Frontal cortex (tissue), 4 donors: ENCODE measurements at places on chromosomes 5 and 9.

- no peak for DNase-seq
These were observed 299.2 kb downstream of the CD180 start for GRCh38 chr5:66897356-66897755.

DNA sequence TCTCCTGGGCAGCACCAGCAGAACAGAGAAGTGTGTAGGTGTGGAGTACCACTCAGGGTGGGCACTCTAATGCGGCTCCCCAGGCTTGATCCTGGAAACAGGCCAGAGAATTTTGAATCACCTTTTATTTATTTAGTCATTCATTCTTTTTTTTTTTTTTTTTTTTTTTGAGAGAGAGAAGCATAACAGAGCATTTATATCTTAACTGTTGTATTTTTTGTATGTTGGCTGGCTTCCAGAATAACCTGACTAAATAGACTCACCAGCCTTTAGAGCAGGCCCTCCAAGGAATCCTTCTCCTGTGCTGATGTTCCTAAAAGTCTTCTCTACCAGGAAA, 153.4 kb downstream of the PIK3R1 start:
- no peak for DNase-seq

GRCh38 chr9:104658496-104659195, 35.7 kb upstream of the OR13D1 start:
- no peak for DNase-seq

DNA sequence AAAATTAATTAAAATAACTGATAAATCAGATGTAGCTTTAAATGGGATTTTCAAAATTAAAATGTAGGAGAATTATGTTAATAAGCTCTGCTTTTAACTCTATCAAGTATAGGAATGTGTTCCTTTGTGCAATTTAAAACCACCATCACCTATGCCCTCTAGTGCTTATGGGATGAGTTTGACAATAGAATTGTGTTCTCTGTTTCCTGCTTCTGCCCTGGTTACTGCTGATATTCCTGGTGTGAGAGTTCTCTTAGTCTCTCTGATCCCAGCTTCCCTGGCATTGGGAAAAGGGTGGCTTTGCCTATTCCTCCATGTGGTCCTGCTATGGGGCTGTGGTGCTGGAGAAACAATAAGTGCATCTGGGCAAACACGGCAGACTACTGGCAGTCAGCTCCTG, 8.1 kb downstream of the LRRTM2 start:
- no peak for DNase-seq

DNA sequence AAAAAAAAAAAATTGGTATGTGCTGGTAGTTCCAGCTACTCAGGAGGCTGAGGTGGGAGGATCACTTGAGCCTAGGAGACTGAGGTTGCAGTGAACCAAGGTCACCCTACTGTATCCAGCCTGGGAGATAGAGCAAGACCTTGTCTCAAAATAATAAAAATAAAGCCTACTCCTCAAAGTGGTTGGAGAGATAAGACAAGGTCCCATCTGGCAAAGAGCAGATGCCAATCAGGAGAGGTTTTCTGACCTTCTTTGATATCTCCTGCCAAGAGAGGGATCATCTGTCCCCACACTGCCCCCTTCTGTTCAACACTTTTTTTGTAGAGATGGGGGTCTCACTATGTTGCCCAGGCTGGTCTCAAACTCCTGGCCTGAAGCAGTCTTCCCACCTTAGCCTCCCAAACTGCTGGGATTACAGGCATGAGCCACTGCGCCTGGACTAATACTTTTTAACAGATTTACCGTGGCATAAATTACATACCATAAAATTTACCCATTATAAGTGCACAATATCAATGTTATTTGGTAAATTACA, 64.7 kb downstream of the SH3PXD2B start:
- no peak for DNase-seq

GRCh38 chr5:88785746-88786565, 97.0 kb downstream of the MEF2C start:
- peak; percentile 17 for DNase-seq

DNA sequence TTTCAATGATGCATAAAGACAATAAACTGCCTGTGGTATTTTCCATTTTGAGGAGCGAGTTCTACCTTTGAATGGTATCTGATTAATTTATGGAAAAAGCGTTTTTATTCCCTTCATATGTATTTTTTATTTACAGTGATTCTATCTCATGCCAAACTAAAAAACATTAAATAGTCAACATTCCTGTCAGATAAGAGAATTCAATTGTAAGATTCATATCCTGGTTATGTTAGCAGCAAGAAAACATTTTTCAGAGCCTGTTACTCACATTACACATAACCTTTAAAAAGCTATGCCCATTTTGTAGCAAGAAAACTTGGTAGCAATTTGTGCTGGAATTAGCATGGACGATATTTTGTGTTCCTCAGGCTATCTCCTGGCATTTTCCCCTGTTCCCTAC, 55.1 kb upstream of the PRLR start:
- no peak for DNase-seq

DNA sequence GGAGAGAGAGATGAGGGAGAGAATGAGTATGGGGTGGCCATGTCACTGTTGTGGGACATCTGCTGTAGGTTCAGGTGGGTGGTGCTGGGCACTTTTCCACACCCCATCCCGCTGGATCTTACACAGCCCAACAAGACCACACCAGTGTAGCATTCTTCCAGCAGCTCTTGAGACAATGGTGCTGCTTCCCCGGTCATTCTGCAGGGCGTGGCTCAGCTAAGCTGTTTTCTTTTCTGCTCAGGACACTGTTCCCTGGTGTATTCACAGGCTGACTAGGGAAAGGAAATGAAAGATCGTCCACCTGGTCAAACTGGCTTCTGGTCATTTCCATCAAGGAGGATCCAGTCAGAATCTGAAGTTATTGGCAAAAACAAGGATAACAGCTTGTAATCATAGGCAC, 75.6 kb downstream of the S1PR3 start:
- DNase-seq: no peak

DNA sequence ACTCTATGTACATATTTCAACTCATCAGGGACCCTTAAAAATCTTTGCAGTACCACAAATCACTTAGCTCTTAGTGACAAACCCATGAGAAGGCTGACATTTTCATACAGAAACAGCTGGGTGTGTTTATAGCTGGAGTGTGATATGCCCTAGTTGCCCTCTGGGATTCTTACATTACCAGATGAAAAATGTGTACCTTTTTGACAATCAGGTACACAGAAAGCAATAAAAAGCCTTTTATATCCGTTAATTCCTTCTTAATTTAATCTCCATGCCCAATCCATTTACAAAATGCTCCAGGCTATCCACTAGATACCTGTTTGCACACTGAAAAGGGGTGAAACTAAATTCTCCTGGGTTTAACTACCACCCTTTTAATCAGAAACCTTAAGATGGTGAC, 222.9 kb downstream of the KIAA0825 start:
- DNase-seq: no peak

GRCh38 chr5:32786311-32786710, 75.2 kb downstream of the NPR3 start:
- DNase-seq: no peak

DNA sequence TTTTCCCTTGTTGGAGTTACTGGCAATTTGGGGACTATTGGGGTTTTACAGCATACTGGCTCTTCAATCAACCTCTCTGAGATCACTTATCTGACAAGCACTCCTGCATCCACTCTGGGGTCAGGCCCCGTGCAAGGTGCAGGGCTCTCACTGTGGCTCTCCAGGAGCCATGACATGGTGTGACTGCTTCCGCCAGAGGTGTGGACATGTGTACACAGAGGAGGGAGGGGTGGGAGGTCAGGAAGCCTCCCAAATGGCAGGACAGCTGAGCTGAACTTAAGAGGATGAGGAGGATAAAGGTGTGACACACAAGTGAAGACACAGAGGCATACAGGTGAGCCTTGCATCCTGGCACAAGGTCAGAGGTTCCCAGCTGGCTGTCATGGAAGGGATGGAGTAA, 24.3 kb downstream of the SHB start:
- DNase-seq: no peak

GRCh38 chr5:6714226-6715041, 1.2 kb downstream of the TENT4A start:
- peak; percentile 56 for DNase-seq

DNA sequence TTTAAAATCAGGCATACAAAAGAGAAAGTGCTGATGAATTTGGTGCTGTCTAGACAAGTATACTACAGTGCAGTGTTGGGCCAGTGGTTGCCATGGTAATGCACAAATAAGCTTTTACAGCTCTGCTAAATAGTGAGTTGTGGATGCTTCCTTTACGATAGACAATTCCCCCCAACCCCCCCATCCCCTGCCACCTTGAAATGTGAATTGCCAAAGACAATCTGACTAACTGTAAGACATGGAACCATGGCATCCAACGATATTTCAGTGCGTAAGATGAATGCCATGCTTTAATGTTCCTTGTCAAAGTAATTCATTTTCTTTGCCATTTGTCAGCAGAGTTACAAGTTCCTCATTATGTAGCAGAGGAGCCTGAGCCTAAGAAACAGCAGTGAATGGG, 91.5 kb upstream of the NREP start:
- DNase-seq: no peak

DNA sequence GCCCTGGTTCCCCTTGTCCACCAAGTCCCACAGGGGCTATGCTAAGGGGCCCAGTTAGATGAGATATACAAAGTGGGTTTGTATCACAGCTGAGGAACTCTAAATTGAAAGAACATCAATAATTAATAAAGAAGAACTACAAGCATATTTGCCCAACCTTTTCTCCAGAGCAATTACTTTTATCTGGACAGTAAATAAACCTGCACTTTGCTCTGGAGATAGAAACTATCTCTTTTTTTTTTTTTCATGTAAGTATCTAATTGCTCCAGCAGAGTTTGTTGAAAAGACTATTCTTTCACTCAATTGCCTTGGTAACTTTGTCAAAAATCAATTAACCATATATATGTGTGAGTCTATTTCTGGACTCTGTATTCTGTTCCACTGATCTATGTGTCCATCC, 6.0 kb upstream of the CDKN2AIPNL start:
- DNase-seq: no peak

GRCh38 chr5:7493081-7493480, 97.1 kb downstream of the ADCY2 start:
- no peak for DNase-seq

DNA sequence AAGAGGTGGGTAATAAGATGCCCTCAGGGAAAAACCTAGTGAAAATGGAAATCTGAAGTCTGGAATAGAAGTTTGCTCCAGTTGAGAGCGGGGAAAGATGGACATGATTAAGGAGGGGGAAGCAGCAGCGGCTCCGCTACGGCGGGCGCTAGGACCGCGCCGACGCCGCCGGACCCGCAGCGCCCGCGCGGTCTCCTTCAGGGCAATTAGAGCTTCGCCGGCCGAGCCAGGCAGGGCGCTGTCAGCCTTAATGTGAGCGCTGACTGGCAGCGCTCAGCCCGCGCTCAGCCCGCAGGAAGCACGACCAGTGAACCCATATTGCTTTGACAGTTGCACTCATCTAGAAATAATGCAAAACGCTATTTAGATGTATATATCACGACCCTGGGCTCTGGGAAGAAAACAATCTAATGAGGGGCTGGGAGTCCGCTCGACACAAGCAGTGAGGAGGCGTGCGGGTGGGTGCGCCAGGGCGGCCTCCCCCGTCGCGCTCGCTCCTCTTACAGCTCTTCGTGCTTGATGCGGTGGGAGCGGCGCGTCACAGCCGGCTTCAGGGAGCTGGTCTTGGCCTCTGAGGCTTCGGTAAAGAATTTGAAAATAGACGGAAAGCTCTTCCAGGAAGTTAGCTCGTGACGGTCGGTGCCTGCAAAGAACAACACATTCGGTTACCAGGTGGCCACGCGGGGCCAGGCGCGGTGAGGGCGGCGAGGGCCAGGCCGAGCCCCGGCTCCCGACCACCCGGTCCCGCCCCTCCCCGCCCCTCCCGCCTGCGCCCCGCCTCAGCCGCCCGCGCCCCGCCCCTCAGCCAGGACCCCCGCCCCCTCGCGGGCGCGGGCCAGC, 37.7 kb downstream of the NR2F1 start:
- peak; percentile 68 for DNase-seq

GRCh38 chr5:167614294-167615021, 677.0 kb upstream of the WWC1 start:
- no peak for DNase-seq

DNA sequence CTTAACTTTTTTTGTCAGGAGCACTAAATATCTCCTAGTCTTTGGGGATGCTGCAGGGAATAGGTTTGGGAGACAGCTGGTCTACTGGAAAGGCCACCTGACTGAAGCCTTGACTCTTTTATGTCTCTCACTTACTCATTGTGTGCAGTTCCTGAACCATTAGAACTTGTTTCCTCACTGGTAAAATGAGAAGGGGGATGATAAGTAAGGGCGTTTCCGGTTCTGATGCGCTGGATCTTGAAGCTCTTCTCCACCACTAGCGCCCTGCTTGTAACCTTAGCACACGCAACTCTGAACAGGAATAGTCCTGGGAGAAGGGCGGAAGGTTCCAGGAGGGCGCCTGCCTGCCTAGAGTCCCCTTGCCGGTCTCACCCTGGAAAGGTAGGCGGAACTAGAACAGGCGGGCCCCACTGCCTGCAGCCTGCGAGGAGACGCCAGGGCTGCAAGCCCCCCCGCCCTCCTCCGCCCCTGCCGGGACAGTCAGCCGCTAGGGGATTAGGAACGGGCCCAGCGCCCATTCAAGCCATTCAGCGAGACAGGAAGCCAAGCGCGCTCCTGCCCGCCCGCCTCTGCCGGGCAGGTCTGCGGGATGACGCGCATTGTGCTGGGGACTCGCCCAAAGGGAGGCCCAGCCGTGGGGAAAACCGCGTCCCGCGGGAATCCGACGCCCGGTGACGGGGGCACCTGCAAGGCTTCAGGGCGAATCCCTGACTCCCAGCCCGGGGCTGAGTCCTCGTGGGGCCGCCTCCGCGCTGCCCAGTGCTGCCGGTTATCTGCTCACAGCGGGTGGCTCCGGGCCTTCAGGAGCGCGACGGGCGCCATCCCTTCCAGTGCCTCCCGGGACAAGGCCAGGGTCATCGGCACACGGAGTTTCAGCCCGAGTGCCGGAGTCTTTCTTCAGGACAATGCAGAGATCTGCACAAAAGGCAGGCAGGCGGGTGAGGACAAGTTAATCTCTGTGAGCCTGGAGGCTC, 44.0 kb upstream of the XPA start:
- DNase-seq: no peak

- DNase-seq: no peak
These were observed 10.4 kb downstream of the TRIM14 start for GRCh38 chr9:98108531-98109031.

DNA sequence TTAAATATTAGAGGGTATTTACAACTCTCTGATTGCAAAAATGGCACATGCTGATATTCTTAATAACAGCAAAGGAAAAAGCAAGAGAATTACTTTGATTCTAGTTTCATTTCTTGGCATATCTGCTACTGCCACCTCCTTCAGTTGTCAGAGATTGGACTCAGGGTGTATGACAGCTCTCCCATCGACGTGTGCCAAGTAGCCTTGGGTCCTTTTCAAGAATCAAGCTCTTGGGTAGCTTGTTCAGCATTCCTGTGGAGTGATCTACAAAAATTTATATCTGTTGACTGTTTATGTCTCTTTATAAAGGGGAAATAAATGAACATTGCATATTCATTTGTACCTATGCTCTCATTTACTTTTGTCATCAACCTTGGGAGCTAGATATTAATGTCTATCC, 315.6 kb downstream of the PRR16 start:
- DNase-seq: no peak
